ENCODE measurements at places on chromosomes 4 and X.

- DNase-seq: no peak
Observed at GRCh38 chr4:55259294-55259693, 86.7 kb upstream of the SRD5A3 start.

- DNase-seq: no peak
Observed at GRCh38 chrX:12227412-12228041, 89.3 kb downstream of the FRMPD4 start.

DNA sequence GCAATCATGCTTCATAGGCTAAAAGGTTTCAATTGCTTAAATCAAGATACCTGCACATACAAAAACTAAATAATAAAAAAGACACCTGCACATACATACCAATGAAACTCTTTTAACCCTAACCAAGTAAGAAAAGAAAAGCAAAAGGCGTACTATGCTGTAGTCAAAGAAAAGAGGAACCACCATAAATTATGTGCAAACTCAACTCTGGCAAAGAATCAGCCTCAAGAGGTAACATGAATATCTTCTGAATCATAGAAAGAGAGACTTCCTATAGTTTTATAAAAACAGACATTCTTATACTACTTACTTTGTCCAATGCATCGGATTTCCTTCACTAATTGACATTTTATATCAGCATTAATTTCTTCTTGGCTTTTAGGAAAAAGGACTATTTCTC is 29.3 kb downstream of the MMGT1 start:
- DNase-seq: no peak

DNA sequence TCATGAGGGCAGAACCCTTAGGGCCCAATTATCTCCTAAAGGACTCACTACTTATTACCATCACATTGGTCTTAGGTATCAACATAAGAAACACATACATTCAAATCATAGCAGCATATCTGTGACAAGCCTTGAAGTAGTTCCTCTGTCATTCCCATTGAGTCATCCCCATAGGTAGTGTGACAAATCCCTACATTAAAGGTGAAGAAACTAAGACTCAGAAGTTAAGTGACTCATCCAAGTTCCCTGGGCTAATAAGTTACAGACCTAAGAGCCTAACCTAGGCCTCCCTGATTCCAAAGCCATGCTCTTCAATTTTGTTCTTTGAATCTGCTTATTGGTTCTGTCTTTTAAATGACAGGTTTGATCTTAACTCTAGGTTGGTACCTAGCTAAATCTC is 58.2 kb downstream of the CD38 start:
- no peak for DNase-seq

- DNase-seq: no peak
Observed at GRCh38 chr4:6689506-6689960, 4.1 kb upstream of the S100P start.

DNA sequence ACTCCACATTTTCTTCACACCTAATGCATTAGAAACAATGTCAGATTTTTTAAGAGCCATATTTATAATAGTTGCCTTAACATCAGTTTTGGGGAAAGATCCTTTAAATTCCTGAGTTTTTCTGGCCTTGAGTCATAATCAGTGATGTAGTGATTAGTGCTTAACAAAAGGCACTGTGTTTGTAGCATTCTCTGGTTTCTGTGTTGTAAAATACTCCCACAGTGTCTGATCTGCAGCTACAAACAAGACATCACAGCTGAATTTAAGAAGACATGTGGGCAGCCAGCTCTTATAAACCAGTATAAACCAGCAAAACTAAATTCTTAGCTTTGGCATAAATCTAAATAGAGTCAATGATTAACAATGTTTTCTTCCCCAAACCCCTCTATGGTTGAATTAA is 233.8 kb downstream of the FSTL5 start:
- no peak for DNase-seq

DNA sequence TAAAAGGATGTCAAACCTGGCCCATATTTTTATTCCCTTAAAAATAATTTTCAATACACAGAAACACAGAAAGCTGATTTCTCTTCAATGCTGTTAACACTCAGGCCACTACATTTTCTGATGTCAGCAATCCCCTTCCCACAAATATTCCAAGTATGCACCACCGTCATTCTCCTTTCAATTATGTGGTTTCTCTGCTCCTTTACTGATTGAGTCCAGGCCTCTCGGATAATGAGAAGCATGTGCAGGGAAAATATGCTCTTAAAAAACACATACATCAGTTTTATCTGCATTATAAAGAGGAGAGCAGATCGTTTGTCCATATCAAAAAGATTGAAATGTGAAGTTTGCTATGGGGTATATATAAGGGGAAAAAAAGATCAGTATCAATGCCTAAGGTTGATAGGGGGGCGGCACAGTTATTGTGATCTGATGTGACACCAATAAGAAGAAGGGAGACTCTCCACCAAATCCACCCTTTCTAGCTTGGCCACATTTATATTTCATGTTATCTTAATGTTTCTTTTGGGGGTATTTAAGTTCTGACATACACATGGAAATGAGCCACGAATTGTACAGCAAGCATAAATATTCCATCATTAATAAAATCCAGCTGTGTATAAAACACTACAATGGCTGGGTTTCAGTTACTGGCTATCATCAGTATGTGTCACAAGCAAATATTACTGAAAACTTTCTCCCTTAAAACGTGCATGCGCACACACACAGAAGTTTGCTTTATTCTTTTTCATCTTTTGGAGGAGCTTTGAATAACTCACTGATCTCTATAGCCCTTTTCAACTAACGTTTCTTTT is 6.4 kb downstream of the AMOT start:
- DNase-seq: no peak

- no peak for DNase-seq
Observed at GRCh38 chr4:1759170-1759817, 33.8 kb upstream of the FGFR3 start.

GRCh38 chrX:10379878-10380277 is 223.1 kb downstream of the CLCN4 start:
- DNase-seq: no peak

DNA sequence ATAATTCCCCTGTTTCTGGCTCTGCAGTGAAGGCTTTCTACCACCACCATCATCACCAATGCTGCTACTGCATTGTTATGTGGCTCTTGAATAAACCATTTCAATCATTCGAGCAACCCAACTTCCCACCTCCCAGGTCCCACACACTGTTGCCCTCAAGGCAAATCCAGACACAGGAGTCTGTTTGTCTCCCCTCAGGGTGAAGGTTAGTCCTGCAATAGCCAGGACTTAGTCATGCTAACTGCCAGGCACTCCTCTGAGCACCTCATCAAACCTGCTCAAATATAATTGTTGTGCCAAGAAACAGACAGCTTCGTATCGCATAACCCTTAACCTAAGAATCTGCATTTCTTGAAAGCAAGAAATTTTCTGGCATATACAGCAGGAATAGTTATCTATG is 213.2 kb downstream of the KDR start:
- DNase-seq: no peak

DNA sequence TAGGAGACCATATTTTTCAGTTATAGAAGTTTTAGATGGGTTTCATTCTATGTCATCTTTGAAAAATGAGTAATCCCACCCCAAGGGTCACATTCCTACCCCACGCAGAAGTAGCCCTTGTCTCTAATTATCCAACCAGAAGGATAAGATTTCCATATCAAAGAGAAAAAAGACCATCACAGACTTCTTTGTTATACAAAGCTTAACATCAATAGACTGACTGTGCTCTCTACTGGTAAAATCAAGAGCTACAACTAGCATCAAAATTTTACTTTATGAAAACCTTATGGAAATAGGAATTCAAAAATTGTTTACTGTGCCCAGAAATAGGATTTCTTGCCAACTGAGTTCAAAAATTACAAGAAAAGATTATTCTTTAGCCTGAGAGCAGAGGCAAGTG is 24.9 kb downstream of the TNMD start:
- DNase-seq: no peak

DNA sequence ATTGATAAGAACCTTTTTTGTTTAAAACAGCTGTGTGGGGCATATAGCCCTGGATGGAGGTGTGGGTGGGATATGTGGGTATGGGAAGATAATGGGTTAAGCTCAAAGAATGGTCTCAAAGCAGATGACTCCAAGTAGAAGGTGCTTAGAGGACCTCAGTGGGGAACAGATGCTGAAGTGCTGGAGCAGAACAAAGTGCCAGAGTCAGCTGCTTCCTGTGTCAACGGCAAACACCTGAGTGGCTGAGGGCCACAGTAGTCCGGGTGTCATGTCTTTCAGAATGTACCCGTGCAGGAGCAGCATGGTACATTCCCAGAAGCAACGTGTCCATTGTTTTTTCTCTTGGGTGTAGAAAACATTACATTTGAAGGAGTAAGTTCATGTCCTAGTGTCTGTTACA is 210.6 kb downstream of the CCNG2 start:
- no peak for DNase-seq

DNA sequence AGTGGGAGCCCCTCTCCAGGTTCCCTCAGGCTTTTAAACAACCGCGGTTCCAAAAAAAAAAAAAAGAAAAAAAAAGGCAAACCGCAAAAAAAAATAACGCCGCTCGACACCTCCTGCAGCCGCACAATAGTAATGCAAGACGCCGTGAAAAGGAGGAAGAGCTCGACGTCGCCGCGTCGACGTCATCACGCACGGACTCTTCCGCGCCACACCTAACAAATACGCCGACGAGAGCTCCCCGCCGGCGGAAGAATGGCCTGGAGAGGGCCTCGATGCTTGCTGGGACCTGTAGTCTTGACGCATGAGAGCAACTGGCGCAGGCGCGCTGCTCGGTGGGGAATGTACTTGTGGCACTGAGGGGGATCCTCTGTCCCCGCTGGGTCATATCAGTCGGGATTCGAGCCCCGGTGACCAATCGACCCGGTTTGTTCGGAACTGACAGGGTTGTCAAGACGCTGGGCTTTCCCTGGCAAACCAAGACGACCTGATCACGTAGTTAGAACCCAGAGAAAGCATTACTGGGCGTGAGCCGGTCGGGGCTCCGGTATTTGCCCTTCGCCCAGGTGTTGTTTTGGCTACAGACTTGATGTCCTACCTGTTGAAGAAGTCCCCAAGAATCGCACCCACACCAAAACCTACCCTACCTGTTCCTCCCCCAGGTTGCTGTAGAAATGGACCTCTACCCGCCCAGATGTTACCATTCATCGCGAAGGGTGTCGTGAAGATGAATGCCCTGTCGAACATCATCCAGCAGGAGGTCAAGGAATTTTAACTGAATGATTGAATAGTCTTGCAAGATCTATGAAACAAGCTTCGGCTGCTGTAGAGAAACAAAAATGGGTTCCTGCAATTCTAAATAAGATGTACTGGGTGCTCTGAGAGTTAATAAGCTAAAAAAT is at the start of gene CBR4:
Gene CBR4, minus strand, starts transcription at position 131 of the 899 bp plus-strand sequence. CDS start 166 bp downstream, outside the sequence.
- DNase-seq: peak; percentile 94

DNA sequence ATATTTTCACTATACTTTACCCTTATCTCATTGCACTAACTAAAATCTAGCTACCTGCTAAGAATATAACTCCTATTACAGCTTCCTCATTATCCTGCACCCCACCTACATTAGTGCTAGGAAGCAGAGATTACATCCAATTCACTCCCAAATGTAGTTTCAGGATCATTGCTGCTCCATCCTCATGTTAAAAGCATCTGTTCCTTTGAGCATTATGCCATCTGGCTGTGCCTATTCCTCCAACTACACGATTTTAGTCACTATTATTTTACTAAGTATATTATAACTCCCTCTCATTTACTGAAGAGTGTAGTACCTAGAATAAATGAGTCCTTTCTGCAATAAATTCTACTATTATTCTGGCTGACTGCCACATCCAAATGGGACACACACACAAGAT is 1586.9 kb downstream of the TECRL start:
- DNase-seq: no peak

DNA sequence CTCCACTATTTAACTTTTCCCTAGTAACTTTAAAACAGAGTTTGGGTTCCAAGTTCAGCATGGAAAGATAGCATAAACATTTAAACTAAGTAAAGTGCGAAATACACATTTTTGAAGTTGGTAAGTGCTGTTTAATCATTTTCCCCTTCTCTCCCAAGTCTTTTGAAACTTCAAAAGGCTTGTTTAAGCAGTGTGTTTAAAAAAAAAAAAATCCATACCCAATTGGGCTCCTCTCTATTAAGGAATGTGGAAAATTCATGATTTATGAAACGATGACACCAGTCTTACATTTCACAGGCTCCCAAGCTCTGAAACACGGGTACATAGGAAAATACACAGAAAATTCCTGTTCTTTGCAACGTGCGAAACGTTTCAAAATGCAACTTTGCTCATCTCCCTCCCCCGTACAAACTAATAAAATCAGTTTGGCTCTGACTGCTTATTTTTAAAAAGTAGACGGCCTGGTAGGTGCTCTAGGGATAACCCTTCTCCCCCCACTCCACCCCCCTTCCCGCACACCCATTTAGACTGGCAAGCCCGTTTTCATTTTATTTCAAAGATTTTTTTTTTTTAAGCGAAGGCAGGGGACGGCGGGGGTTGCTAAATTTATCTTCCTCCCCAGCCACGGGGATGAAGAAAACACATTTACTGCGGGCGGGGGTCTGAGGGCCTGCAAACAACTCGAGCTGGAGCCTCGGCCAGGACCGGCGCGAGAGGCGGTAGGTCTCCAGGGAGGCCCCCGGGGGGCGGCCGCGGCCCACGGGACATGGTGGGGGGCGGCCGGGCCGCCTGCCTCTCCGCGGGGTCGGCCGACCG is 786 bp upstream of the ZFX start:
- no peak for DNase-seq

- no peak for DNase-seq
Observed at GRCh38 chr4:142773505-142773904, 72.6 kb downstream of the INPP4B start.

All from T-helper 17 cell (primary cell).